H7 (cell line): ENCODE measurements at places on chromosomes 11 and 22. TPM values are rescaled to one million over a fixed set of nuclear protein-coding genes. Genes with fewer than 3 reads are reported as not detected.

DNA sequence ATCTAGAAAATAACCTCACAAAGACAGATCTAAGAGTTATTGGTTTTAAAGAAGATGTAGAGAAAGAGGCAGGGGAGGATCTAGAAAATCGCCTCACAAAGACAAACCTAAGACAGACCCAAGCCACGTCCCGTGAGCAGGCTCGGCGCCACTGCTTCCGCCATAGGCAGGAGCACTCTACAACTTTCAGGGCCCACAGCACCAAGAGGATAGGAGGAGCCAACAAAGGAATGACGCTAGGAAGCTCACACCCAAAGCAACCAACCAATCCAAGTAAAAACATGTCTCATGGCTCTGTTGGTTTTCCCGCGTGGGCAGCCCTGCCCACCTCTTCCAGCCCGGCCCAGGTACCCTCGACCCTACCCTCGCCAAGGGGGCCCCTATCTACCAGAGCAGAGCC lies 4167.4 kb upstream of the OR11H1 start:
- no peak for DNase-seq

GRCh38 chr11:61675826-61676225 lies 4.4 kb upstream of the DAGLA start:
- DNase-seq, result no peak

The NXPE1 gene
- total RNA-seq, result not detected in 2 replicates

- DNase-seq, result no peak
Measured at GRCh38 chr11:94181943-94182342, 53.3 kb downstream of the PANX1 start.

- DNase-seq, result no peak
Measured at GRCh38 chr11:33847251-33847650, 44.6 kb downstream of the LMO2 start.

- DNase-seq, result no peak
Measured at GRCh38 chr22:50361222-50361621, 18.1 kb downstream of the PPP6R2 start.

- DNase-seq, result no peak
Measured at GRCh38 chr11:118398791-118399559, 2.4 kb upstream of the ATP5MG start.

- no peak for DNase-seq
Measured at GRCh38 chr22:46081831-46082210, 68.5 kb upstream of the PPARA start.

The KRTAP5-8 gene
- not detected in 2 replicates for total RNA-seq

The SORL1 gene
- 13.3 and 20.3 TPM in 2 replicates for total RNA-seq

- DNase-seq, result no peak
Measured at GRCh38 chr11:111307472-111308108, 9.2 kb downstream of the POU2AF3 start.

- DNase-seq, result peak; percentile 88
Measured at GRCh38 chr22:38203090-38203810, 1.5 kb downstream of the MAFF start.

DNA sequence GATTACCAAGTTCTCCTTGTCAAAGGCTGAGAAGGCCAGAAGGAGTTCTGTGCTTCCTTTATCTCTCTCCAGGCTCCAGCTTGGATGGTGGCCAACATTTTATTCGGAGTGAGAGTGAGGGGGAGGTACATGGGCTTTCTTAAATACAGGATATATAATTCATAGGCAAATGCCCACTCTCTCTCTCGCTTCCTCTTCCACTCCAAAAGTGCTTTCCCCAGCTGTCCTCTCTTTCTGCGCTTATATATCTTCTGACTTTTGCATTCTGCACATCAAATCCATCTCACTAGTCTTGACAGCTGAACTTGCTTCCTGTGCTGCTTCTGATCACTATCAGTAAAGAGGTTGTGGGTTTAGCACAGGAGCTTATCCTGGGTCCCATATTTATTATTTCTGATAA lies 125.4 kb upstream of the ARHGAP20 start:
- DNase-seq, result no peak

The NOX4 gene
- 0.69 and 1.3 TPM in 2 replicates for total RNA-seq
